GM04504 (cell line): ENCODE measurements at places on chromosomes 5 and 9.

- no peak for DNase-seq
Measured at GRCh38 chr9:14945351-14945750, 35.1 kb upstream of the FREM1 start.

- DNase-seq: no peak
Measured at GRCh38 chr5:74414228-74414627, 226.3 kb downstream of the ENC1 start.

DNA sequence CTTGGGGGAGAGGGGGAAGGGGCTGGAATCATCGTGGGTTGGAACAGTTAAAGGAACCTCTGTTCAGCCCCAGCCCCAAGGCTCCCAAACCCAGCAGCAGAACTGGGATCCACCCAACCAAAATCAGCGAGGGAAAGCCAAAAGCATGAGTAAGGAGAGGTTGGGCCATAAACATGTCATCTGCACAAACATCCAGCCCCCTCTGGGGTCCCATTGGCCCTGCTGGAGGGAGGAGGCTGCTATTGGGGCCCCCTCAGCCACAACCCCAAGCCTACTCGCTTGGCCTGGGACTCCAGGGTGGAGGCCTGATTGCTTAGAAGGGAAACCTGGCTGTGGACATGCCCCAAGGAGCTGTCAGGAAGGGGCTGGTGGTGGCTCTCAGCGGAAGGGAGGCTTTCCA, 154.9 kb downstream of the FGF18 start:
- no peak for DNase-seq

GRCh38 chr9:14014218-14014617, 299.7 kb downstream of the NFIB start:
- DNase-seq: no peak

GRCh38 chr5:18142831-18143230, 508.6 kb downstream of the TAF11L14 start:
- DNase-seq: no peak

GRCh38 chr5:53403758-53404157, 76.7 kb upstream of the FST start:
- DNase-seq: no peak

DNA sequence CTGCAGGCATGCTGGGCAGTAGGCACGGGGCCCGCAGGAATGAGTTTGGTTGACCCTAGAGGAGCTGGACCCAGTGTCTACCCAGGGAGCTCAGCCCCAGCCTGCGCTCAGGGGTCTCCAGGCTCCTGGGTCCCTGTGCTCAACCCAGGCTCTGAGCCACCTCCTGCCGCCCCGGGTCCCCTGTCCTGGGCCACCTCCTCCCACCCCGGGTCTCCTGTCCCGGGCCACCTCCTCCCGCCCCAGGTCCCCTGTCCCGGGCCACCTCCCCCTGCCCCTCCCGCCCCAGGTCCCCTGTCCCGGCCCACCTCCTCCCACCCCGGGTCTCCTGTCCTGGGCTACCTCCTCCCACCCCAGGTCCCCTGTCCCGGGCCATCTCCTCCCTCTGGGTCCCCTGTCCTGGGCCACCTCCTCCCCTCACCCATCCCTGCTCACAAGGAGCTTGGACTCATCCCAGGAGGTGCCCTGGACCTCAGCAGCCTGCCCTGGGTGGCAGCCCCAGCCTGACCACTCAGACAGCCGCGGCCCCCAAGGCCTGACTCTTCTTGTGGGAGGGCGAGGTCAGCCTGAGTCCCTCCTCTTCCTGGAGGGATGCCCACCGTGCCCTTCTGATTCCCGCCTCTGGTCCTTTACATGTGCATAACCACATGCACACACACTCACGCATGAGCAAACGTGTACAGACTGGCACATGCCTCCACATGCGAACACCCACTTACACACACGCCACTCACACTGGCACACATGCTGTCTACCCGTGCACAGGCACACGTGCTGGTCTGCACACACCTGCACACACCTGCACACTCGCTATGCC, 2.4 kb downstream of the LCN12 start:
- no peak for DNase-seq
